ENCODE measurements at places on chromosomes 3 and 15.

- DNase-seq: peak; percentile 60
These were observed 390.4 kb upstream of the LMCD1 start for GRCh38 chr3:8110966-8111798.

DNA sequence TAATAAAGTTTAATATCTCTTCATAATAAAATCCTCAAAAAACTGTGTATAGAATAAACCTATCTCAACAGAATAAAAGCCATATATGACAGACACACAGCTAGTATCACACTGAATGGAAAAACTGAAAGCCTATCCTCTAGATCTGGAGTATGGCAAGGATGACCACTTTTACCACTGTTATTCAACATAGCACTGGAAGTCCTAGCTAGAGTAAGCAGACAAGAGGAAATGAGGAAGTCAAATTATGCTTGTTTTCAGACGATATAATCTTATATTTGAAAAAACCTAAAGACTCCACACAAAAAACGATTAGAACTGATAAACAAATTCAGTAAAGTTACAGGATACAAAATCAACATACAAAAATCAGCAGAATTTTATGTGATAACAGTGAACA lies 57.4 kb upstream of the DIPK2A start:
- DNase-seq: no peak

DNA sequence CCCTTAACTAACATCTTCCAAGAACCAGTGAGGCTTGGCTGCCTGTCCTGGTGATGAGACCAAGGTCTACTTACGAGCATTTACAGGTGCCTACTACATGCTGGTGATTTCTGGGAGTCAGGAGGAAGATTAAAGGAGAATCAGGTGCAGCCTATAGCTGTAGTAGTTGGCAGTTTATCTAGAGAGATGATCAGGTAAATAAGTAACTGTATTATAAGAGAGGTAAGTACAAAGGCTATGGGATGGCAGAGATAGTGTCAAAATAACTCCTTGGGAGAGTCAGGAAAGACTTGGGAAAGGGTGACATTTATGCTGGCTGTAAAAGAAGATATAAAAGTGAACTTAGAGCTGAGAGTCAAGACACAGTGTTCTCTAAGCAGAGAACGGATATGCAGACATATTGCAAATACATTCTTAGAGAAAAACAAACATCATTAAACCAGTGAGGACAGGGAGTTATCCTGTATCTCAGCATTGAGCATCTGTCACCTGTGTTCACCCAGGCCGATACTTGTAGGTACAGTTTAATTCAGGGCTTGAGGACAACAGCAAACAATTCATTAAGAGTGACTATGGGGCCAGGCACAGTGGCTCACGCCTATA lies 49.7 kb upstream of the ACP3 start:
- DNase-seq: no peak

- DNase-seq: no peak
These were observed 15.5 kb downstream of the DZIP3 start for GRCh38 chr3:108605028-108605427.

- DNase-seq: peak; percentile 36
These were observed 583 bp upstream of the C3orf49 start for GRCh38 chr3:63818282-63819150.

DNA sequence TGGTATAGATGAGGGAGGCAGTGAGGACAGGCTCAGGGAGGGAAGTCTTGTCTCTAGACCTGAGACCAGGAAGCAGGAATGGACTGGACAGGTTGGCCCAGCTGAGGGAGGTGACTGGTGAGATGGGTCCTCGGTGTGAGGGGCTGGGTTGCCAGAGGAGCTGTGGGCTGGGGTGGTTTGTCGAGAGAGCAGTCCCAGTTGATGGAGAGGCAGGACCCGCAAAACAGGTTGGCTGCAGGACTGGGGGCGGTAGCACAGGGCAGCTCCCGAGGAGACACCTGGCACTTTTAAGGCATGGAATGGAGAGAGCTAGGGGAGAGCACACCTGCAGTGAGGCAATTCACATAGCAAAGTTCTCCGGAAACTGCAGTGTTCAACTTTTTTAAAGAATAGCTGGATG lies 14.7 kb downstream of the IGF1R start:
- DNase-seq: no peak

GRCh38 chr15:48966595-48967301 lies 3.0 kb upstream of the SHC4 start:
- DNase-seq: no peak

DNA sequence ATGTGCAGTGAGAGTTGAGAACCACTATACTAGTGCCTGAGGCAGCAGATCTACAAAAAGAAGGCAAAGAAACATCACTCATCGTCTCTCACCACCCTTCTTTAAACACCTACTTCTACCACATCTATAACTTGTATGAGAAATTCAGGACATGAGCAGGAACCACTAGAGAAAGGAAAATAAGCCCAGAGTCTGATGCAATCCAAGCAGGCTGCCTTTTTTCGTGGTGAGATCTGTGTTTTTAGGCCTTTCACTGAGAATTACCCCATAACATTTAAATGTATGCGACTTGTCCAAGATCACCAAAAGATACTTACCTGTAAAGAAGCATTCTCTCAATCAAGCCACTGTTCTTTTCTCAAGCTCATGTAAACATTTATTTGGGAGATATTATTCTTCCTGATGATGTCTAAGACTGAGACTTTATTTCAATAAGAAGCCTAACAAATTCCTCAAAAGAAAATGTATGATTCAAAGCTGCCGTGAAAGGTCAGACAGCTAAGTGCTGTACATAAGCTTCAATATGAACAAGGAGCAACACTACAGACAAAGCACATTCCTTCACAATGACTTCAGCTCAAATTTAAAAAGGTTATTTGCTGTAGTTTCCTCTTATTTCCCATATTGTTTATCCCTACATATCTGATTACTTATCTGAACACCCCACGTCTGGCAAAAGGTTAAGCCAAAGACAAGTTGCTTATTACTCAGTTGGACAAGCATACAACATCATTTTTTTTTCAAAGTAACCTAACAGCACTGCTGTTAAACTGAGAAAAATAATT lies 16.5 kb downstream of the SPICE1 start:
- DNase-seq: no peak

- peak; percentile 27 for DNase-seq
These were observed 300.0 kb upstream of the TPM1 start for GRCh38 chr15:62742409-62743171.

DNA sequence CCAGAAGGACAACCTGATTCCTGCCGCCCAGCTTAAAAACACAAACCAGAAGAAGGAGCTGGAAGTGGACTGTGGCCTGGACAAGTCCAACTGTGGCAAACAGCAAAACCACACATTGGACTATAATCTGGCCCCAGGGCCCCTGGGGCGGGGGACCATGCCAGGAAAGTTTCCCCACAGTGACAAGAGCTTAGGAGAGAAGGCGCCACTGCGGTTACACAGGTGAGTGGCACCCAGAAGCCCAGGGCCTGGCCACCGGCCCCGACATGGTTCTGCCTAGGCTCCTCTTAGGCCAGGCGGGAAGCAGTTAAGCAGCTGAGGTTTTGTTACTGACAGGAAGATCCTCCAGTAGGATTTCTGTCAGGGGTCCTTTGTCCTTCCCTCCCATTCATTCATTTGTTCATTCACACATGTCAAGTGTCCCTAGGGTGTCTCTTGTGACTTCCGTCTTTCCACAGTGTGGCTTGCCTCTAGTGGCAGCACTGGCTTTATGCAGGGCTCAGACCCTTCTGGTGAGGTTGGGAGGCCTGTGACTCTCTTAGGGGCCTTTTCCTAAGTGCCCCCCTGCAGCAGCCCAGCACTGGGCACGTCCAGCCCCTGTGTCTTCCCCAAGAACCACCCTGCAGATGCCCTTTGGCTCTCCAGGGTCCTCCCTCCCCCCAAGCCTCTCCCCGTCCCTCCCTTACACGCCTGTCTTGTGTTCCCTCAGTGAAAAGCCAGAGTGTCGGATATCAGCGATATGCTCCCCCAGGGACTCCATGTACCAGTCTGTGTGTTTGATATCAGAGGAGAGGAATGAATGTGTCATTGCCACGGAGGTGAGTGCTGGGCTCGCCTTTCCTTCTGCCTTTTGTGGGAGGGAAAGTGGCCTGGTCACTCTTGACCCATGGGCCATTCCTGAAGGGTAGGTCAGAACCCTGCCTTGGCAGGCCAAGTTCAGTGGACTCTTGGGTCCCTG lies 7.8 kb downstream of the DLL4 start:
- no peak for DNase-seq

DNA sequence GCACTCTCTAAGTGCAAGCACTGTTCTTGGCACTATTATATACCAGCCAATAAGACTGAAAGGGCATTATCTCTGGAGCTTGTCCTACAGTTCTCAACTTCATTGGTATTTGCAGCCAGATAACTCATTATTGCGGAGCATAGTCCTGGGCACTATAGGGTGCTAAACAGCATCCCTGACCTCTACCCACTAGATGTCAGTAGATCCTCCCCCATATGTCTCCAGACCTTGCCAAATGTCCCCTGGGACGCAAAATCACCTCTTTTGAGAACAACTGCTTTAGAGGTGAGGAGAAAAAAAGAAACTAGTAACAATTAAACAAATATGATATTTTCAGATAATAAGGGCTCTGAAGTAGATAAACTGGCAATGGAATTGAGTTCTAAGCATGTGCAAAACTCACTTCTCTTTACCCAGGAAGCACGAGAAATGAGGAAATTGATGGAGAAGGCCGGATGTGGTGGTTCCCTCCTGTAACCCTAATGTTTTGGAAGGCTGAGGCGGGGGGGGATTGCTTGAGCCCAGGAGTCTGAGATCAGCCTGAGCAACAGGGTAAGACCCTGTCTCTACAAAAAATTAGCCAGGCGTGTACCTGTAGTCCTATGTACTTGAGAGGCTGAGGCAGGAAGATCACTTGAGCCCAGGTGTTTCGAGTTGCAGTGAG lies 61.4 kb downstream of the FRMD4B start:
- no peak for DNase-seq

- no peak for DNase-seq
These were observed 137.9 kb upstream of the LIPC start for GRCh38 chr15:58293622-58294550.

- DNase-seq: no peak
These were observed 370.6 kb upstream of the PROK2 start for GRCh38 chr3:72155391-72156064.

- no peak for DNase-seq
These were observed 115.4 kb downstream of the IGF2BP2 start for GRCh38 chr3:185709251-185709955.

- no peak for DNase-seq
These were observed 35.0 kb downstream of the UBE2E2 start for GRCh38 chr3:23238156-23238555.

- no peak for DNase-seq
These were observed 911 bp upstream of the AZI2 start for GRCh38 chr3:28349469-28350000.

DNA sequence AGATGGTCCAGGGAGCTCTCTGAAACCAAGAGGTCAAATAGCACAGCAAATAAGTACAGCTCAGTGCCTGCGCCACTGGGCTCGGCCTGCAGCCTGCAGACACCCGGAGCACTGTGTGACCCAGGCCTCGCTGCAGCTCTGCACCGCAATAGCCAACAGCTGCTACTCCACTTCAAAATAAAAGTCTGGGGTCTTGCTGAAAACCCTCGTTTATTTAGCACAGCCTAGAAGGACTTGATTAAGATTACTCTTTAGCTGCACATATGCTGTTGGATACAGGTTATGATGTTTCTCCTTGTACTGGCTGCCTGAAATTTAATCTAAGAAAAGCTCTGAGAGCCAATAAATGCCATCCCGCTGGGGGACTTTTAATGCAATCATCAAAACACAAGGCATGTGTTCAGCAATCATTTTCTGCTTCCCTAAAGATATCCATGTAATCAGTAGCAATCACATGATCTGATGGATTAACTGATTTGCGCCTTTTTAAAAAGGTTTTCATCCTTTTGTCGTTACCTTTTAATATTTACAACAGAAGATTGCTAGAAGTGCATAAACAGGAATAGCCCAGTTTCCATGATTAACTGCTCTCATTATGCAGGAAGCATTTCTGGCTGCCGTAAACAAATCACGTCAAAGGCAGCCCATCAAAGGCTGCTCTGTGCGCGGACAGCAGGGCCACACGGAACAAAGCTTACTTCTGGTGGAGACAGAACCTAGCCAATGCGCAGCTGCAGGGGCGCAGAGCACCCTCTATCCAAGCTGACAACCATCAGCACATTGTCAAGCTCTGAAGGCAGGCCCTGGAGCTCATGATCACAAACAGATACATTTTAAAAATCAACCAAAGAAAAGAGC lies 58.8 kb downstream of the CLASP2 start:
- no peak for DNase-seq

Data from stimulated activated CD4-positive, alpha-beta T cell treated with anti-CD3 and anti-CD28 coated beads, Interleukin-4, amount 100 ng/mL, for 4 hours (primary cell).